ENCODE measurements at places on chromosomes 4 and X.

GRCh38 chr4:7546809-7547367 is 112.2 kb upstream of the PSAPL1 start:
- no peak for DNase-seq

DNA sequence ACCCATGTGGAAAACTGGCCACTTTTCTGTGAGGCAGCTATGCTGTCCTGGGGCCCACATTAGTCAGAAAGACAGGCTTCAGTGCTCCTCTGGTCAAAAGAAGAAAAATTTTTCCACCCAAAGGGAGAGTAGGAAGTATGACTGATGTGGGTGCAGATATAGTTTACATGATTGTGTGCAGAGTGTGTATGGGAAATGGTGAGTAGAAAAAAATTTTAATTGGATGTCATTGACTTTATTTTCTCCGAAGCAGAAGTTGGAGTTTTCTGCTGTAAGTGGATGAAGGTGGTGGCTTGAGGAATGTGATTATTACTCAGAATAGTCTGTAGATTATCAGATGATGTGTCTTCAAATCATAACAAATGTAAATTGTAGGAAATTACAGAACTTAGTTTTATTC is 241.5 kb upstream of the IGFBP7 start:
- no peak for DNase-seq

DNA sequence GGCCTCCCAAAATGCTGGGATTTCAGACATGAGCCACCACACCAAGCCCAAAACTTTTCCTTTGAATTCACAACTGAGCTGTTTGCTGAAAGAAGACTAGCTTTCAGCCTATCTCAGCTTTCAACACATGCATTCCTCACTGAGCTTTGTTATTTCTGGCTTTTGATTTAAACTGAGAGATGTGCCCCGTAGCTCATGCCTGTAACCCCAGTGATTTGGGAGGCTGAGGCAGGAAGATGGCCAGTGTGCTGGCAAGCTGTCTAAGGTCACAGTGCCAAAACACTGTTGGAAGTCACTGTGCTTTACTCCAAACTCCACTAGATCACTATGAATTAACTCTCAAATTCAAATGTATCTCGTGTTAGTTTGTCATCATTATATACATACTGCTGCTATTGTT is 779.5 kb downstream of the TRIML1 start:
- DNase-seq, result no peak

- peak; percentile 9 for DNase-seq
These were observed 27.0 kb downstream of the MAGEE1 start for GRCh38 chrX:76454456-76454927.

- DNase-seq, result no peak
These were observed 2073.8 kb upstream of the TENM3 start for GRCh38 chr4:180169394-180169793.

- DNase-seq, result no peak
These were observed 64.0 kb downstream of the KCNIP4 start for GRCh38 chr4:21884615-21885014.

DNA sequence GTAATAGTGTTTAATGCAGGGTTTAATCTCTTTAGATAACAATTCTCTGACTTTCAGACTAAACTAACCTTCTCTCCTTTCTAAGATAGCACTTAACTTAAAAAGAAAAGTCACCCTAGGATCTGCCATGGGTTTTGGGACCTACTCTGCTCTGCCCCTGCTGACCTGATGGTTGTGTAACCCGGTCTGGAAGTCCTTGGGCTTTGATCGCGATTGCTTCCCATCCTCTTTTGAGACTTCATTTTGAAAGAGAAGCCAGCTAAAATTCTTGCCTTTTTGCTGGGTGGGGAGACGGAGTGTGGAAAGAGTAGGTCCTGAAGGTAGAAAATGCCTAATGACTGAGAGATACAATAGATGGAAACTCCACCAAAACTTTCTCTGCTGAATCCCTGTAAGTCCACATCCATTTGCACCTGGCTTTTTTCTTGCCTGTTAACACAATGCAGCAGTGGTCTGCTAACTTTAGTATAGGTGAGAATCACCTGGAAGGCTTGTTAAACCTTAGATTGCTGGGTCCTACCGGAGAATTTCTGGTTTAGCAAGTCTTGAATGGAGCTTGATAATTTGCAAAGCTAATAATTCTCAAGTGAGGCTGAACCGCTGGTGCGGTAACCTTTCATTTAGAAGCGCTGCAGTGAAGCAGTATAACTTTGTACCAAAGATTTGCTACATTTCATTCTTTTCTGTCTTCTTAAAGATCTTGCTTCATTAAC is 45.6 kb upstream of the CCSER1 start:
- DNase-seq, result no peak

DNA sequence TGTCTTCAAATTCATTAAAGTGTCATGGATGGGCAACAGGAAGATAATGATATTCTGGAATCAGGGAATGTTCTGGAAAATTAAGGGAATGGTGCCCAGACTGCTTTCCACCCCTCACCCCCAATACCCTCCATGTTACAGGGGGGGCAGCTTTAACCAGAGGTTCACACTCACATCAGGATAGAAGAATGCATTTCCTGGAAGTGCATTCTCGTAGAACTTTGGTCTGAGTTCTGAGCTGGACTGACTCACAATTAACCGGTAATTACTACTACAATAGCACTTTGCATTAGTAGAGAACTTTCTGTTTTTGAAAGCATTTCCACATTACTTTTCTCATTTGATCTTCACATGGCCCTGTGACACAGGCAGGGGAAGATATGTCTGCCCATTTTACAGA is 52.5 kb upstream of the SHISA3 start:
- no peak for DNase-seq

GRCh38 chrX:29862126-29862677 is 353.2 kb upstream of the MAGEB2 start:
- DNase-seq, result no peak

GRCh38 chr4:148215202-148215601 is 227.0 kb downstream of the NR3C2 start:
- no peak for DNase-seq

DNA sequence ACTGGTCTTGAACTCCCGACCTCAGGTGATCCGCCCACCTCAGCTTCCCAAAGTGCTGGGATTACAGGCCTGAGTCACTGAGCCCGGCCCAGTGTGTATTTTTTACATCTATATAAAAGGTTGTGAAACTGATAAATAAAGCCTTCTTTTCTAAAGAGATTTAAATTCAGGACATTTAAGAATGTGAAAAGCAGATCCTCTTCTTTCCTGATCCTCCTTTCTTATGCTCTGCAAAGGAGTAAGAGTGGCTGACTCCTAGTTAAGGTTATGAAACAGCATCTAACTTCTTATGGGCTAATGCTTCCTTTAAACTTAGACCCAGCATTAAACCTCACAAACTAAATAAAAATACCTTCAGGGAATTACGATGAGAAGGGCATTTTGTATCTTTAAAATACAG is 197.7 kb upstream of the MAB21L2 start:
- no peak for DNase-seq

DNA sequence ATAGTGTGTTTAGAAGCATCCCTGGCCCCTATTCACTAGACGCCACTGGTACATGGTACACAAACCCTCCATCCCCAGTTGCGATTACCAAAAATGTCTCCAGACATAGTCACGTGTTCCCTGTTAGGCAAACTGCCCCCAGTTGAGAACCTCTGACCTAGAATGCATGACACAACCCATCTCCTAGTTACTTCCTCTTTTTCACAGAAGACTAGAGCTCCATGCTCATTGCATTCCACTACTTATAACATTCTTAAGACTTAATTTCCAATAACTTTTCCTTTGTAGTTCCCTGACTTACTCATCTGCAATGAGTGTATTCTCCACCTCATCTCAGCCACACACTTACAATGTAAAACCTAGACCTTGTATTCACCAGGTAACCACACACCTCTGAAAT is 68.6 kb downstream of the PRSS12 start:
- DNase-seq, result peak; percentile 8

- DNase-seq, result peak; percentile 87
These were observed 8.6 kb upstream of the JADE3 start for GRCh38 chrX:46903458-46904242.

GRCh38 chr4:144356941-144357381 is 216.4 kb upstream of the GYPA start:
- no peak for DNase-seq

DNA sequence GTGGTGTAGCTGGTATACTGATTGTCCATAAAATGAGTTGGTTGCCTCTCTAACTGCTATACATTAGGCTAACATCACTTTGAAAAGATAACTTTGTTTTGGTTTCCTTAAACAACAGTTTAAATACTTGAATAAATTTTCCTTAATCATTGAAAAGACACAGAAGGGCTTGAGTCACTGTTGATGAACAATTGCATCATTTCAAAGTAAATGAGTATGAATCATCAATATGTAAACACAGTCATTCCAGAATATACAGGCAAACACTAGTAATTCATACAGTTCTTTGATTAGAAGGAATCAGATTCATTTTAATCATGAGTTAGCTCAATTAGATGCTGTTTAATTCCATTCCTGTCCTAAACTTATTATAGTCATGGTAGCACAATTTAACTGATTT is 160.6 kb downstream of the AFF2 start:
- no peak for DNase-seq

DNA sequence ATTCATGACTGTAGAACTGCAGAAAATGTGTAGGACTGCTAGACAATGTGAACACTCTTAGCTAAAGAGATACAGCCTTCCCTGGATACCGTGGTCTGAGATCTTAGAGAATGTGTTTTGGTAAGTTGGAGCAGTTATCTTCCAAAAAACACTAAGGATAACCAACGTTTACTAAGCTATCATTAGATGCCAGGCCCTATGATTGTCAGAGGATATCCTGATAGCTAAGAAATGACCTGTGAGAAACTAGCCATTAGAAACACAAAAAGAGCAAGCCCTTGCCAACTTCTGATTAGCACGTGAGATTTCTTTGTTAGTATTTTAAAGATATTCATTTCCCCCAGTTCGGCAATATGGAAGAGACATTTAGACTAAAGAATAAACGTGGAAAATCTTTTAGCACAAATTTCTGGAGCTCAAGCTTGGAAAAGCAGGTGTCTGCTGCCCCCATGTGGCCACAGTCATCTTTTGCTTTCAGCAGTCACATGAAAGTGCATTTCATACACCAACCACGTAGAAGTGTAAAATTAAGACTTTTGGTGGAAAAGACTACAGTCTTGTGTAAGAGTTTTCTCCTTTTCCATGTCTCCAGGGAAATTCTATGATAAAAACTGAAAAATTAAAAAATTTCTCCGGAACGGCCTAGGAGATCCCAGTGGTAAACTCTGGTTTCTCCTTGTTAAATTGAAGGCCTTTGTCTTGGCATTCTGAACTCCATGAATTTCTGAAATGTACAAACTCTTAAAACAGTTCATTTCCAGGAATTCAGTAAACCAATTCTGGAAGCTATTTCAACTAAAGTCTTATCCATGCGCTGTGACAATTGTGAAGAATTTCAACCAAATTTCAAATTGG is 136.4 kb downstream of the ZNF674 start:
- DNase-seq, result peak; percentile 61

- DNase-seq, result no peak
These were observed 55.7 kb downstream of the GRID2 start for GRCh38 chr4:92359491-92359890.

DNA sequence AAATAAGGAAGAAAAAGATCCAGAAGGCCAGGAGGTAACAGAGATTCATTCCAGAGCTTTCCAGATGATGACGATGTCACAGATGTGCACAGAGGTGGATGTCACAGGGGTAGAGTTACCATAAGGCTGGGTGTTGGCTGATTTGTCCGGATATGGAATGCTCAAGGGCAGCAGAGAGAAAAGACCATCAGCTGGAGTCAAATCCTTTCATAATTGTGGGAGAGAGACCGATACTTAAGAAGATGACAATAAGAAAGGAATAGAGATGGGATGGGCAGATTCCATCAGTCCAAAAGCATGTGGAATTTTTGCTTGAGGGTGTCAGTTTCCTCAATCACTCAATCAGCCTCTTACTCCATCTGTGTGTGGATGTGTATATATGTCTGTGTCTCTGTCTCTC is 150.4 kb downstream of the CENPC start:
- DNase-seq, result no peak

DNA sequence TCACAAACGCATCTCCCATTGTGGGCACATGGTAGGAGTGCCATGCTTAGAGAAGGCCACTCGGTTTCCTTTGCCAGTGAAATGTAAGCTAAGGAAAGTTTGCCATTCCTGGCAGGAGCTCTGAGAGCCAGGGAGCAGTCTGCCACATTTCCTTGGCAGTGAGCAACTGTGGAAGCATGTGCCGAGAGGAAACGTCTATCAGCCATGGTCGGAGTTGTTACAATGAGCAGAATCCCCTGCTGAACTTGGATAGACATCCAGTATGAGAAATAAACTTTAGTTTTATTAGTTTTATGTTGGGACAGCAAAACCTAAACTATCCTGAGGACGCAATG is 51.1 kb downstream of the ENOPH1 start:
- no peak for DNase-seq

GRCh38 chrX:107000013-107000515 is at the start of gene MORC4:
Gene MORC4 (minus strand): TSS chrX:107000212. CDS start chrX:106999969, 243 bp downstream.
- peak; percentile 50 for DNase-seq

GRCh38 chrX:51878056-51878455 is 15.4 kb upstream of the MAGED1 start:
- DNase-seq, result no peak

GRCh38 chr4:88628746-88629145 is 36.5 kb downstream of the HERC3 start:
- no peak for DNase-seq

- no peak for DNase-seq
These were observed 42.0 kb downstream of the TEC start for GRCh38 chr4:48227662-48228061.

- no peak for DNase-seq
These were observed 211.1 kb upstream of the NUDT6 start for GRCh38 chr4:123133397-123134050.

DNA sequence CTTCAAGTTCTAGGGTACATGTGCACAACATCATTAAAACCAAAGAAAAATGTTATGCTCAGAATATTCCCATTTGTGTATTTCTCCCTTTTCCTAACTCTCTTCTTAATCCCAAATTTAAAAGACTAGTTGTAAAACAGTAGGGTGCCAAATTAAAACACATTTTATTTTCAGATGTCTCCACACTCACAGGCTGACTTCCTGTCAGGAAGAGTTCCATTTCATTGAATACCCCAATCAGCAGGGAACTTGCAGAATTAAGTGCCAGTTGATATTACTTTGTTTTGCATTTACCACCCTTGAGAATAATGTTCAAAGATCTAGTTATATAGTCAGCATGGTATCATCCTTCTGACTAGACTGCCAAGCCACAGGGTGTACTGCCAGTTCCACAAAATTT is 207.9 kb downstream of the MAB21L2 start:
- no peak for DNase-seq

- peak; percentile 20 for DNase-seq
These were observed 644.1 kb upstream of the AGA start for GRCh38 chr4:178086320-178086719.

- no peak for DNase-seq
These were observed 13.2 kb upstream of the SH3TC1 start for GRCh38 chr4:8185930-8186329.

- DNase-seq, result no peak
These were observed 113.3 kb upstream of the OTUD4 start for GRCh38 chr4:145293658-145294057.

Data from pons (tissue), 1 donor.